SW 1271 (cell line): ENCODE measurements at places on chromosomes 5 and 9.

DNA sequence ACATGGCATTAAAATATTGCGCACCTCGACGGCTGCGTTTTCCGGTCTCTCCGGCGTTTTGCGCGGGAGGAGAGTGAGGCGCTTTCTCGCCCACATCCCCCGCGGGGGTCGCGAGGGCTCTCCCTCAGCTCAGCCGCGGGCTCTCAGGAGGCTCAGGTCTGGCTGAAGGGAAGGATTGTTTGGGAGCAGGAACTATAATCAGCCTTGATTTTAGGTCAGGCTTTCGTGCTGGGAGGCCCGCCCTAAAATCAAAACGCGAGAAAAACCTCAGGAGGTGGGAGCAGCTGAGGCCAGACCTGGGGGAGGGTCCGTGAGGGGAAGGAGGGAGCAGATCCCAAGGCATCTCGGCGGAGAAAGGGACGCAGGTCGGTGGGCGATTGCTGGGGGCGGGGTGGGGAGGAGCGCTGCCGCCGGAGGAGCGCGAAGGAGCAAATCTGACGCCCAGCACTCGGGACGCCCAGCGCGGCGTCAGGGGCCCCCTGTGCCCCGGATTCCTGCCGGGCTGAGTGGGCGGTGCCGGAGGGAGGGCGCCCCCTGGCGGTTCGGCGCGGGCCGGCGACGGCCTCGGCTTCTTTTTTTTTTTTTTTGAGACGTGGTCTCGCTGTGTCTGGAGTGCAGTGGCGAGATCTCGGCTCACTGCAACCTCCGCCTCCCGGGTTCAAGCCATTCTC, 18.7 kb upstream of the RNF130 start:
- peak; percentile 70 for DNase-seq

DNA sequence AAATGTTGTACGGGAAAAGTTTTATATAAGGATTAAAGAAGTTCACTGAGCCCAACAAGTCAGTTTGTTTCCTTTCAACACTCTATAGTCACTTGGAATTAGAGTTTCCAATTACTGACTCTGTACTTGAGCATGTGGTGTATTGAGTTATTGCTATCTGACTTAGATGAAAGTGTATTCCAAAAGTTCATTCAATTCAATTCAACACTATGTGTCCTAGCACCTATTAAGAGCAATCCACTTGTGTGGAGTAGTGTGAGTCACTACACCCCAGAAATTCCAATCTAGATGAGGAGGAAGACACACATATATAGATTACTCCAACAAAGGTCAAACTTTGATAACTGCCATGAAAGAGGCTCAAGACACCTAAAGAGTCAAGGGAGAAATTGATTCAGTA, 98.2 kb upstream of the SLCO6A1 start:
- DNase-seq: no peak

DNA sequence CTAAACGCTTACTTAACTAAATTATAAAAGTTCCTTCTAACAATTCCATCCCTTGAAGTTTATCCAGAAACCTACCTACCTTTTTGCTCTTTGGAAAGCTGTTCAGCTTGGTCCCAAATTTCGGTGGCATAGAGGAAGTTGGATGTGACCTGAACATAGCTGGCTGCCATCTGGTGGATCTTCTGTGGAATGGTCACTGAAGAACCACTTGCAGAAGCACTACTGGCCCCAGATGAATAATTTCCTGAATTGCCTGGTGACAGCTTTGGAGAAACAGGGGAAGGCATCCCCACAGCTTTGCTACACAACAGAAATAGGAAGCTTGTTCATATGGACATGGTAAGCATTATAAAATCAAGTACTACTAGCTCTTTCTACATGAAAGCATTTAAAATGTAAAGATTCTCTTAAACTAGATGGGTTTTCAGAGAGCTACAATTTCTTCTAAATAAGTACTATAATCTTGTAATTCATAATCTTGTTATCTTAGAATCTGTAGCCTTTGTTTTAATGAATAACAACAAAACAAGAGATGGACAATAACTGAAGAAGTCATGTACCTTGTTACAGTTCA, 9.9 kb downstream of the LEAP2 start:
- peak; percentile 27 for DNase-seq

DNA sequence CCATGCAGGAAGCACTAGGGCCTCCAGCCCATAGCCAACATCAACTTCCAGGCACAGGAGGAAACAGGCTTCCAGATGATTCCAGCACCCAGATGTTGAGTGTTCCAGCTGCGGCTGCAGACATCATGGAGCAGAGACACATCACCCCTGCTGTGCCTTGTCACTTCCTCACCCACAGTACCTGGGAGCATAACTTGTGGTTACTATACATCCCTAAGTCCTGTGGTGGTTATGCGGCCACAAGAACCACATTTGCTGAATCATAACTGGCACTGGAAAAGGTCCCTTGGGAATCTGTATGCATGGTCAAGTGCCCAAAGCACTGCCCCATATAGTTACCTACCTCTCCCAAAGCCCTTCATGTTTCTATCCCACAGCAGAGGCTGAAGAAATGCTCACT, 56.6 kb downstream of the WHRN start:
- DNase-seq: no peak

- DNase-seq: no peak
These were observed 54.6 kb downstream of the ALG2 start for GRCh38 chr9:99167119-99167518.

DNA sequence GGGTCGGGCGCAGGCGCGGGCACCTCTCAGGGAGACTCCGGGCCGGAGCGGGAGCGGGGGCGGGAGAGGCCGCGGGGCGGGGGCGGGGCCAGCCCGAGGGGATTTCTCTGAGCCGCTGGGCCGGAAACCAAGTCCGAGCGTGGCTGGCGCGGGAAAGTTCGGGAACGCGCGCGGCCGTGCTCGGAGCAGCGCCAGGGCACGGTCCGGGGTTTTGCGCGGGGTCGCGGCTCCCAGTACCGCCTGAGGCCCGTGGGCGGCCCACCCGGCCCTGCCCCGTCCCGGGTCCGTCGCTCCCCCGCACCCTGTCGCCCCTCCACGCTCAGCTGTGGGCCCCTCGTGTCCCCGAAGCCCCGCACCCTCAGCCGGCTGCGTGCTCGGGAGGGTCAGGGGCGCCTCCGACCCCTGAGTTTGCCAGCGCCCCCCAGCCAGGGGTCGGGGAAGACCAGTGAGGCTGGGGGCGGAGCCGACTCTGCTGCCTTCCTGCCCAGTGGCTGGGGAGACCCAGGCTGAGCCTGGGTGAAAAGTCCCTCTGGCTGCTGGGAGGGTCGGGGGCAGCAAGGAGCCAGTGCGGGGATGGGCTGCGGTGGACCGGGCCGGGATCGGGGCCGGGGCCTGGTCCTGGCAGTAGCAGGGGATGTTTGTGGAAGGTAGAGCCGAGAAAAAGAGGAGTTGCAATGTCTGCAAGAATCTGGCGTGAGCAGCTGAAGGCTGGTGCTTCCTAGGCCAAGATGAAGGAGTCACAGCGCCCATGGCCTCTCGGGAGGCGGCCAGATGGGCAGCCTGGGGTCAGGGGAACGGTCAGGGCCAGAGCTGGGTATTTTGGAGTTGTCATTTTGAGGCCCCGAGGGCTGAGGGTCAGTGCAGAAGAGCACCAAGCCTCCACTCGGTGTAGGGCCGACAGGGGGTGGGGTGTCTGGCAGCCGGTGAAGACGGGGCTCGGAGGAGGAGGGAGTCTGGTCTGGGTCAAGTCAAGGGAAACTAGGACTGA, 588 bp downstream of the TRAF2 start:
- DNase-seq: no peak

DNA sequence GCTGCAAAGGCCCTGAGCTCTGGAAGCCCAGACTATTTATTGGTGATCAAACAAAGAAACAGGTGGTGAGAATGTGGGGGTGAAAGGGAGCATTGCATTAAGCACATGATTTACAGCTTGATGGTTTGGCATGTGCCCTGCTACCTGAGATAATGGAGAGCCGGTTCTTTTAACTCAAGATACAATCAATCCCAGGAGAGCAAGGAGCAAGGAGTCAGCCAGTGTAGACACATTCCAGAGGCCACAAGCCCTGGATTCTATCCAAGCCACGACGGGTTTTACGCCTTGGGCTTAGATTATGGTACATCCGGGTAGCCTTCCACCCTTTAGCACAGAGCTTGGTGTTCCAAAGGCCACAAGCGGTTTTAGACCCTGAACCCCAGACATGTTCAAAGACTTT, 292.2 kb downstream of the CYLC2 start:
- DNase-seq: no peak

DNA sequence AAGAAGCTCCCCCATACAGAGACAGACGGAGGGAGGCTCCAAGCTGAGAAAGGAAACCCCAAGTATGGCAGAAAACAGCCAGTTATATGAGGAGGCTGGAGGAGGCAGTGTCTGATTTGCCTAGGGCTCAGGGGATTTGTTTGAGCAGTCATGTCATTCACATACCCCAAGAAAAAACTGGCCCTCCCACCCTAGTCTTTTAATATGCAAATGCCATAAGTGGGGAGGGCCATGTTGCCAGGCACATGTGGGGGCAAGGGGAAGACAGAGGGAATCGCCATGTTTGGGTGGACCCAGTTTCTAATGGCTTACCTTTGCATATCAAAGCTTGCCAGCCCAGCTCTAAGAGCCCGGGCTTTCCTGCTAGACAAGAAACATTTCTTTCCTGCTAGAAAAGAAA, 1163.8 kb downstream of the TAF11L14 start:
- no peak for DNase-seq
